Midbrain (tissue), 1 donor: ENCODE measurements at places on chromosomes 2 and 18.

- no peak for DNase-seq
Observed at GRCh38 chr2:237305579-237305978, 108.4 kb downstream of the COL6A3 start.

DNA sequence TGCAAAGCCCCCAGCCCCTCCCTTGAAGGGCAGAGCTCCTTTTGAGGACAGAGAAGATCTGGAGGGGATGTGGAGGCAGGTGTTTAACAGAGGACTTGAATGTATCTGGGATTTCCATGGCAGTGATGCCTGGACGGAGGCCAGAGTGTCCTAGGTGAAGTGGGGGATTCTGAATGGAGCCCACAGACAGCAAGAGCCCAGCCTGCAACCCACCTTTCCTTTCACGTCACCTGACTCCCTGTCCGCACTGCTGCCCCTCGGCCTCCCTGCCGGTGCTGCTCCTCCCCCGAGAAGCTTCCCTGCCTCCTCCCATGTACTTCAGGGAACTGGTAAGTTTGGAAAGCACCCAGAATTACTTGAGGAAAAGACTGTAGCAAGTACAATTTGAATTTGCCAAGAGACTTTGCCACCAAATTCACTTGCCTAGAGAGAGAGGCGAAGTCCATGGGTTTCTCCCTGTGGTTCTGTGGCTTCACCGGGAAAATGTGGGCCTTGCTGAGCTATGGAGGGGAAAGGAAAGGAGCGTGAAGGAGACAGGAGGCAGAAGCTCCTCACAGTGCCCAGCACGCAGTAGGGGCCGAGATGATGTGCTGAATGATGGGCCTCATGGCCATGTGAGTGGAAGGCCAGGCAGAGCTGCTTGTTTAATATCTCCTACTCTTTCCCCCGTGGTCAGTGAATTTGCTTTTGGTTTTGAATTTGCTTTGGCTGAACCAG, 13.9 kb upstream of the ASPRV1 start:
- DNase-seq = no peak

DNA sequence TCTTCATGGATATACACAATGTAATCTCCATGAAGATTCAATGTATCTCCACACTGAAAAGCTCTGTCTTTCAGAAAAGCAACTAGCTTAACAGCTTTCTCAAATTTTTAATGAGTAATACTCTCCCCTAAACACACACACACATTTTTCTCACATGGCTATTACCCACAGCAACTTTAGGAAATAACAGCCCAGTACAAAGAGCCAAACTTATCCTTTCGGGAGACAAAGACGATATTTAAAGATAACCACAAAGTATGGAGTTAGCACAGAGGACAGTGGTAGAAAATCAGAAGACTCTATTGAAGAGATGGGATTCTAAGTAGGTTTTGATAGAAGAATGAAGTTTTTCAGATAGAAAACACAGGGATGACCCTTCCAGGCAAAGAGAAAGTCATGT, 394.9 kb upstream of the TRIB2 start:
- DNase-seq = no peak

DNA sequence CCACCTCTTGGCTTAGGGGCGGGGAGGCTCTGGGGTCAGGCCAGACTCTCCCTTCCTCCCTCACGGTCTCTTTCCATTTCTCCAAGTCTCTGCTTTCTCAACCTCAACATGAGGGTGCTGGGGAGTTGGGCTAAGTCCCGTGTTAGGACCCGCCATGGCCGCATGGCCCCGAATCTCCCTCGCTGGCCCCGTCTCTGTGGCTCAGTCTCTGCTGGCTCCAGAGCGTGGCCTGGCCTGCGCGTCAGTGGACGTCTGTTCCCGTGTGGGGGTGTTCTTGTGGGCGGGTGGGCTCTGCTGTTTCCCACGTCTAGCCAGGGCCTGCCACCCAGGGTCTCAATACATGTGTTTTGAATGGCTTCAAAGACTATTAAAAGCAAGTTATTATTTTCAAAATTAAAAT, 12.4 kb downstream of the ALLC start:
- no peak for DNase-seq

DNA sequence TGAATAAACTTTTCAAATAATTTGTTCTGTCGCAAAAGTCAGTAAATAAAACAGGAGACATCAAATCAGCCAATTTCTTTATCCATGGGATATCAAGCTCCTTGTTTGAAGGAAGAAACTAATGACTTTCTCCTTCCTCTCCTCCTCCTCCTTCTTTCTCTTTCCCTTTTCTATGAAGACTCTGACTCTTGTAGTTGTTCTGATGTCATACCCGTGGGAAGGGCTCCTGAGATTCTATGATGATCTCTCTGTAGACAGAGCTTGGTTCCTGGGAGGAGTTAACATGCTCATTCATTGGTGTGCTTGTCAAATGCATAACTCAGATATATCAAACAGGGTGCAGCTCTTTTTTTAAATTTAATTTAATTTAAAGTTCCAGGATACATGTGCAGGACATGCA, 118.7 kb upstream of the KCTD1 start:
- DNase-seq = no peak

DNA sequence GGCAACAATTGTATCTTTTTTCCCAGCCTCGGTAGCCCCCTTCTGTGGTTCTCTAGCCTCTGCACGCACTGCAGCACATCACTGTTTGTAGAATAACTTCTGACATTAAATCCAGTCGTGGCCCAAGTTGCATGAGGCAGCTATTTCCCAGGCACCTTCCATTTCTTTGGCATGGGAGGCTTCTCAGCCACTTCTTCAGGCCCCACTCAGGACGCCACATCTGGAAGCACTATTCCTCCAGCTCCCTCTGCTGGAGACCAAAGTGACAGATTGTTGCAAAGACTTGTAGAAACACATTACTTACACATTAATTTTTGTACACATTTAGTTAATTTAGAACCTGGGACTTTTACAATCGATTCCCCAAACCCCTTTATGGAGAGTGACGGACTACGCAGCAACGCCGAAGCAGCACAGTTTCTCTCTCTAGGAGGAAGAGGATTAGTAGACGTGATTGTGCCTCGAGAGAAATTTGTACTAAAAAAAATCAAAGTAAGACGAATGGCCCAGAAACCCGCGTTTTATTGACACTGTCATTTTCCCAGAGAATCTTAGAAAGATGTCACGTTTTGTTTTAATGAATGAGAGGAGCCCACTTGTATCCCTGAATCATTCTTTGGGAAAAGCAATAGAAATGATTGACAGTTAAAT, 57.8 kb upstream of the RGPD5 start:
- peak; percentile 63 for DNase-seq

GRCh38 chr2:30701782-30702181, 105.5 kb downstream of the CAPN13 start:
- DNase-seq = no peak

DNA sequence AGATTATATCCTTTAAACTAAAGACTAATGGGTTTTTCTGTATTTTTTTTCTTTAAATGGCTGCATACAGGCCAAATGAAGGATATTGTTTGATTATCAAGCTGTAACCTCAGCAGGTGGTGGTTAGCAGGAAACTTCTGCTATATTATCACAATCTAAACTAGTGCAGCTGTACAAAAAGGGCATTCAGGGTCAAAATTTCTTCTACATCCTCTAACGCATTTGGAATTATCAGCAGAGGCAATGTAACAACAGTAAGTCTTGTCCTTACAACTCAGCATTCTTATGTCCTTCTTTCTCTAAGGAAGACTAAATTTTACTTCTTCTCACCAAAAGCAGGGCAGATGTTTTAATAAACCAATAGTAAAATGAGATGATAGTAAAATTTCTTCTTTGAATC, 135.8 kb upstream of the FN1 start:
- no peak for DNase-seq

- DNase-seq = no peak
Observed at GRCh38 chr2:171524018-171524401, 1.7 kb downstream of the CYBRD1 start.

- DNase-seq = no peak
Observed at GRCh38 chr18:34789768-34790344, 79.8 kb downstream of the DTNA start.

GRCh38 chr18:34085140-34085739, 139.5 kb downstream of the NOL4 start:
- DNase-seq = no peak

DNA sequence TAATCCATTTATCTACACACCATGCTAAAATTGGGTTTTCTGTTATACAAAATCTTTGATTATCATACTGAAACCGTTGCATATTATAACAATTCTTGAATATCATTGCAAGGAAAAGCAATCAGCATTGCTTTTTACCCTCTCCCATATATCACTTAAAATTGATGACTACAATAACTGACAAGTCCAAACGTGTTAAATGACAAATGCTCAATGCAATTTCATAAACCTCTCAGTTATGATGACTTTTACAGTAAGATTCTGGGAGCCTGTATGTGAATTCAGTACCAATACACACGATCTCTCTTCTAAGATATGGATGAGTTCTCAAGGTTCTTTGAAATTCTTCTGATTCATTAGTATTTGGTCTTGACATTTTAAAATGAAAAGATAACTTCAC, 368.5 kb upstream of the TRIB2 start:
- DNase-seq = no peak

- DNase-seq = no peak
Observed at GRCh38 chr2:66414896-66415295, 20.0 kb upstream of the MEIS1 start.

DNA sequence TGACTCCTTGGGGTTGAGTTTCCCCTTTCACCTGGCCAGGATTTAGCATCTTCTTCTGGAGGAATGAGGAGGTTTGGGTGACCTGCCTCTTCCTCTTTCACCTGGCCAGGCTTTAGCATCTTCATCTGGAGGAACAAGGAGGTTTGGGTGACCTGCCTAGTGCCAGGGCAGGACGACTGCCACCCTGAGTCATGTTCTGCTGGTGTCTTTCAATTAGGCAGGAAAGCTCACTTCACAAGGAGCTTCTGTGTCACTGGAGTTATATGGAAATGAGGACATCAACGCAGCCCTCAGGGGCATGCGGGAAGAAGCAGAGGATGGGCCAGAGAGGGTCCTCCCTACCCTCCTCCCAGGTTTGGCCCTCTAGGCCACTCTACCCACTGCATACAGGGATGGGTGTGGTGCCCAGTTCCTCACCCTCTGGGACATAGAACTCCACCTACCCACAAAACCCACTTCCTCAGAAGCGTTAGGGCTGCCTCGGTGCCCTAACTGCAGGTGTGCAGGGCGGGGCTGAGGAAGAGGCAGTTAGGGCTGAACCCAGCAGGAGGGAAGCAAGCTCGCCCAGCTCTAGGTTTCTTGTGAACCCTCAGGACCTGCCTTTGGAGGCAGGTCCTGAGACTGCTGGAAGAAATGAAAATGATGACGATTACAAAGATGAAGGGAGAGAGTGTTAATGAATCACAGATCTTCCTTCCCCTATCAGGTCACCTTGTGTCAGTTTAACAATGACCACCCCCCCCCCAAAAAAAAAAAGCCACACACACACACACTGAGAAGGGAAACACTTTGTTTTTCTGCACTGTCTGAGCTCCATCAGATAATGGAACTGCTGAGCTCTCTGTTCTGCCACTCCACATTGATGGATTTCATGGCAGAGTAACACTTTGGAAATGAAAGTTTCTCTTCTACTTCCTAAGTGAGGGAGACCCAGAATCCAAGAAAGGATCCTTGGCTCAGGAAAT, 71.0 kb downstream of the ARL4C start:
- DNase-seq = no peak

- no peak for DNase-seq
Observed at GRCh38 chr18:49071317-49071716, 120.6 kb upstream of the SMAD7 start.

DNA sequence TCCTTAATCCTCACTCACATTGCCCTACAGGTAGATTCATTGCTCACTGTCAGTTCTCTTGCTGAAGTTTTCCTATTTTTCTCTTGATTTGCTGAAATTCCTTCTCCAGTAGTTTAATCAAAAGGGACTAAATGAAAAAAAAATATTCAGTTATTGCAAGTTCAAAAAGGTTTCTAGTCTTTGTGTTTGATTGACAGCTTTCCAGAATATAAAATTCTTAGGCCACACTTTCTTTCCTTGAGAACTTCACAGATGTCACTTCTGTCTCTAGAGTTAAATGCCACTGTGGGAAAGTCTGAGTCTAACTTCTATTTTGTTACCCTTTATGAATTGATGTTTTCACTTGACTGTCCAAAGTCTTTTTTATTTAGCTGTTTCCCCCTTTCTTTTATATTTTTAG, 25.7 kb downstream of the RRM2 start:
- no peak for DNase-seq

GRCh38 chr2:230447036-230447435, 31.0 kb downstream of the SP100 start:
- no peak for DNase-seq

- no peak for DNase-seq
Observed at GRCh38 chr2:63784461-63784860, 57.2 kb upstream of the UGP2 start.

DNA sequence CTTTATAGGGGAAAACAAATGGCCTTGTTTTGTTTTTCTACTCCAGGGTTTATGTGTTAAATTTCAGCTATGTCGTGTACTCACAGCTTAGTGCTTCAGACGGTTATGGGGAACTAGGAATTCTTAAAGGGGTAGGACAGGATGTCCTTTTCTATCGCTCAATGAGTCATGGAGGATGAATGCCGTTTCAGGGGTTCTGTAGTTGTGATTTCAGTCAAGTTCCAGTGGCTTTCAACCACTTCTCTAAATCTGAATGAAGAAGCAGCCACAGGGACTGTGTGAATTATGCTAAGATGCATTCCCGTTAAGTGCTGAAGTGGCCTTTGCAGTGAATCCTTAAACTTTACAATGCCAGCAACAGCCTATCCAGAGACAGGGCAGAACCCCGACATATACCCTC, 1231.7 kb upstream of the ZEB2 start:
- peak; percentile 33 for DNase-seq

DNA sequence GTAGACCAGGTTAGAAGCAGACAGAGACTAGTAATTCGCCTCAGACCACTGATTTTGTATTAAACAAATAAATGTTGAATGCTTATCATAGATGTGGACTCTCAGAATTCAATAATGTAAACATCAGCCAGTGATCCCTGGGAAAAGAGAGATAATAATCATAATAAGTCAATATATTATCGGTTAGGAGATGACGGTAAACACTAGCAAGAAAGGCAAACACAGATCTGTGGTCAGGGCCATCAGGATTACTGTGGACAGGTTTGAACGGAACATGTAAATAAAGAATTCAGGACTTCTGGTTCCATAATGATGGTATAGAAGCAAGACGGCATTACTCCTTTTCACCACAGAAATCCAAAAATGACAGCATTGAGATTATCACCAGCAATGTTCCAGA, 861.6 kb downstream of the CBLN2 start:
- no peak for DNase-seq
